DMS153 (cell line): ENCODE measurements at places on chromosomes 6 and 20.

DNA sequence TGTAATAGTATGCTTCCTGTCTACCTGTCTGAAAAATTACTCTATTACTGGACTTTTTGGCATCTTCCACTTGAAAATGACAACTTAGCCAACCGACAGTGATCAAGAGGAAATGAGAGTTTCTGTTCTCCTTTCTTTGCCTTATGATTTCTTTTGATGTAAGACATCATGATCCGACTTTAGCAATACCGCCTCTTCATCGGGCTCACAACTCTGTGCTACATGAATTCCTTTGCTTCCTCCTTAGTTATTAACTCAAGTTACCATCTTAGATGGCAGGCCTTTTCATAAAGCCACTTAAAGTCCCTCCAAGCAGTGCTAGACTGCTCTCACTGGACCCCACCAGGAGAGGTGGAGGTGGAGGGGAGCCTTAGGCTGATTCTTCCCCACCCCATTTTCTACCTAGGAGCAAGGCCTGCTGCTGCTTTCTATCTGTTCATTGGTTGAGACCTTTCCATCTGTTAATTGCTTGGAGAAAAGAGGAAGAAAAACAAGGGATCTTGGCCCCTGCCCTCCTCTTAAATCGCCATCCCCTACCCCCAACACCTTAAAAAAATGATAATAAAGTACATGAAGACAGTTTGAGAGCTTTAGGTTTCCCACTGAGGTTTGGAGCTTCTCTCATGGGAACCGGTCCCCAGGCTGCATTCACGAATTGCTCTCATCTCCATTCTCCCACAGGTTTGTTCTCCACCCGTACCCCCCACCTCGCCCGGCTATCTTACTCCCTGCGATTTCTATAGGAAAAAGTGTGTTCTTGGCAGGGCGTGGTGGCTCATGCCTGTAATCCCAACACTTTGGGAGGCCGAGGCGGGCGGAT lies 21.6 kb upstream of the MCM3 start:
- DNase-seq, result no peak

- DNase-seq, result no peak
These were observed 271.7 kb upstream of the CHD6 start for GRCh38 chr20:41889844-41890224.

DNA sequence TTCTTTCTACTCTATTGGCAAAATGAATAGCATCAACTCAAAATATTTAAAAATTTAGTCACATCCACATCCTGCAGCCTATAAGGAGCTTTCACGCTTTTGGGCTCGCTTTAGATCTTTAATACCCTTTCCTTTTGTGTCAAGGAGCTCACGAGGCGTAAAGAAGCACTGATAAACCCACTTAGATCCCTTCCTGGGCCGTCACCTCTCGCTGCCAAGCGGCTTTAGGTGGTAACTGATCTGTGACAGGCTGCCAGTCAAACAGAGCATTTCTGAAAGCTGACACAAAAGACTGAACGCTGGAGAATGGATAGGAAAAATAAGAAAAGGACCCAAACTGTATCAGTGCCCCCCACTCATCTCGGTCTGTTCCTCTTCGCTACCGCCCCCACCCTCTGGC lies 385.7 kb upstream of the MMS22L start:
- DNase-seq, result no peak

DNA sequence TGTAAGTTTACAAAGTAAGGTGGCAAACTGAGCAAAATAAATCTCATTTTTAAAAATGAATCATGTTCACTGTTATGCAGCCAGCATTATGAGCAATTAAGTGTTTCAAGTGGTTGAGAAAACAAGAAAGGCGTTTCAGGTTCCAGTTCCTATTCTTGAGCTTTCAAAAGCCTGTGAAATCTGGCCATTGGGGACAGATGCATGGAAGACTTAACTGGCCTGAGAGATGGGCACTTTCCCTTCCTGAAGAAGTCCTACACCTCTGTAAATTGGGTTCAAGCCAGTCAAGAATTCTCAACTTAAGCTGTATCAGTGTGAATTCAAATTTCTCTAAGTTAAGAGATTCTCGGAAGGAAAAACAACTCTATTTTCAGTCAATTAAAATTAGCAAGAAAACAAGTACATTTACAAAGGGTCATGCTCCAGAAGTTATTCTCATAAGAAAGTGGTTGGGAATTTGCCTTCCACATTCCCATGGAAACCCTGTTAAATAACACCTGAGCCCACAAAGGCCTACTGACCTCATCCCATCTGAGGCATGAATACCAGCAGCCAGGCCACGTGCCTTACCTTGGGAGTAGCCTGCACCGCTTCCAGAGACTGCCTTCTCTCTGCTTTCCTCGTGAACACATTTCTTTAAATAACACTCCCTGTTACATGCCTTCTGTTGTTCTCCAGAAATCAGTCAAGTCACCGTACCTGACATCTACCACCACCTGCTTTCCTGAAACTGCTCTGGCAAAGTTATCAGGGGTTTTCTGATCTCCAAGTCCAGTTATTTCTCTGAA lies 19.4 kb downstream of the MAP3K5 start:
- DNase-seq, result no peak

GRCh38 chr6:95209074-95209473 lies 368.3 kb upstream of the MANEA start:
- no peak for DNase-seq

GRCh38 chr6:110781522-110782214 lies 33.6 kb downstream of the CDK19 start:
- DNase-seq, result no peak

GRCh38 chr20:31485450-31486339 lies 10.6 kb downstream of the REM1 start:
- DNase-seq, result no peak
